ENCODE measurements at places on chromosomes 16 and 17.

DNA sequence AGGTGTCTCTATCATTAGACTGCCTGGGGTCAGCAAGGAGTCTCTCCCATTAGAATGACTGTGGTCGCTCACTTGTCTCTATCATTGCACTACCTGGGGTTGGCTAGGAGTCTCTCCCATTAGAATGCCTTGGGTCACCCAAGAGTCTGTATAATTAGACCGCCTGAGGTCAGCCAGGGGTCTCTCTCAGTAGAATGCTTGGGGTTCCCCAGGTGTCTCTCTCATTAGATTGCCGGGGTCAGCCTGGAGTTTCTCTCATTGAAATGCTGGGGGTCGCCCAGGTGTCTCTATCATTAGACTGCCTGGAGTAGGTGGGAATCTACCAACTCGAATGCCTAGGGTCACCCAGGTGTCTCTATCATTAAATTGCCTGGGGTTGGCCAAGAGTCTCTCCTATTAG lies 2231.6 kb downstream of the TP53TG3F start:
- DNase-seq: no peak

- no peak for DNase-seq
Observed at GRCh38 chr16:19066988-19067348, 446 bp upstream of the COQ7 start.

DNA sequence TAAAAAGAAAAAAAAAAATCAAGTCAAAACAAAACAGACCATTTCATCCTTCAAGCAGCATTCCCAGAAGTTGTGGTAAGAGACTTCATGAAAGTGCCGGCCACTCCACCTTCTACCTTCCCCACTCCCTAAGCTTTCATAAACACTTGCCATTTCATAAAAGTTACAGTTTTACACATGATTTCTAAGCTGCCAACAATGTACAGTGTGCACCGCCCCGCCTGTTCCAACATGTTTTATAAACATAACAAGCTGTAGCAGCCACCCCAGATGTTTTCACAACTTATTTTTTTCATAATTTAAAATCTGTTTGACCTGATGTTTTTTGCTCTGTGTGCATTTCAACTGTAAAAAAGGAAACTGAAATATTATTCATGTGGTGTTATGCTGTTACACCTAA lies 608.1 kb downstream of the TOX3 start:
- DNase-seq: no peak

GRCh38 chr17:6555331-6556120 lies 829 bp downstream of the PITPNM3 start:
- DNase-seq: no peak

DNA sequence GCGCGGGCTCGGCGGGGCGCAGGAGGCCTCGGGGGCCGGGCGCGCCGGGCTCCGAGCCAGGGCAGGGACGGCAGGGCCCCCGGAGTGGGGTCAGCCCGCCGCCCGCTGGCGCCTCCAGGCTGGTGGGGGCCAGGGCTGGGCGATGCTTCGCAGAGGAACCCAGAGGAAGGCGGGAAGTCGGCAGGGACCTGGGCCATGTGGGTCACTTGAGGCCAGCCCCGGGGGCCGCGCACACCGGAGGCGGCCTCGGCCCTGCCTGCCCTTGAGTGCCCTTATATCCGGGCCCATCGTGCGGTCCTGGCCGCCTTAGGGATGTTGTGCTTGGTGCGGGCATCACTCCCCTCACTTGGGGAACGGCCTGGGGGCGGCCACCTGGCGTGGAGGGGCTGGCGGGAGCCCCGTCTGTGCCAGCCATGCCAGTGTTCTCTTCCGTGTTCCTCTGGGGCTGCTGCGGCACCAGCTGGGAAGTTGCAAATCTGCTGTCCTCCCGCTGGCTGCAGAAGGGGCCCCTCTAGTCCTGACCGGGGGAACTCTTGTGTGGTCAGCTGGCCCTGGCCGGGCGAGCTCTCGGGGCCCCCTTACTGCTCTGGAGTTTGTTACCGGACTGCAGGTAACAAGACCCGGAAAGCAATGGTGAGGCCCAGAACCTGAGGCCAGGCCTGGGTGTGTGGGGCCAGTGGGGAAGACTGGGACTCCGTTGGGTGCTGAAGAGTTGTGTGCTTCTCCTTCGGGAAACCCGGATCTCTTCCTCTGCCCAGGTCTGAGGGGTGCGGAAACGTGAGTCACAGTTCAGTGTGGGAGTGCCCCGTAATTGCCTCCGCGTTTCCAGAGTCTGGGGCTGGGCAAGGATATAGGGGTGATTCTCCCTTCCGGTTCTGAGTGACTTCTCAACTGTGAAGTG lies 849 bp downstream of the CAPN15 start:
- no peak for DNase-seq

All from activated T-helper 1 cell treated with anti-CD3 and anti-CD28 coated beads, Interleukin-2, amount 50 U/mL, for 16 hours (primary cell).